ENCODE measurements at places on chromosomes 2 and 18.
A peak's percentile ranks its signal among the peaks of the same experiment; 100 is the strongest.

DNA sequence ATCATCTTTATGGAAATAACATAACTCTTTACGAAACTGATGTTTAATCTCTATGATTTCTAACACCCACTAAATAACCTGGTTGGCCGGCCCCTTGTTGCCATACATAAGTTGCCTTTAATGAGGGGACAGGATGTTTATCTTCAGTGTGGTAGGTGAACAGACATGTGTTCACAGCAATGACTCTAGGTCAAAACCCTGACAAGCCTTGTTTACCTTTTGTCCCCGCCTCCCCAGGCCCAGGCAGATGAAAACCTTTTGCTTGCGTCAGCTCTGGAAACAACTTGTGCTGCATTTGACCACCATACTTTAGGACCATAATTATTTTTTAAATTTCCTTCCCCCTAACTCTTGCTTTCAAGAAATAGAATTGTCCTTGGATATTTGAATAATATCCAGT, 2.9 kb upstream of the DSG4 start:
- no peak overlapping the region for H3K27ac ChIP-seq
- no peaks in the 10 kb centered on the region for H3K27me3 ChIP-seq
- no peak overlapping the region for H3K4me3 ChIP-seq
- no peak for DNase-seq

DNA sequence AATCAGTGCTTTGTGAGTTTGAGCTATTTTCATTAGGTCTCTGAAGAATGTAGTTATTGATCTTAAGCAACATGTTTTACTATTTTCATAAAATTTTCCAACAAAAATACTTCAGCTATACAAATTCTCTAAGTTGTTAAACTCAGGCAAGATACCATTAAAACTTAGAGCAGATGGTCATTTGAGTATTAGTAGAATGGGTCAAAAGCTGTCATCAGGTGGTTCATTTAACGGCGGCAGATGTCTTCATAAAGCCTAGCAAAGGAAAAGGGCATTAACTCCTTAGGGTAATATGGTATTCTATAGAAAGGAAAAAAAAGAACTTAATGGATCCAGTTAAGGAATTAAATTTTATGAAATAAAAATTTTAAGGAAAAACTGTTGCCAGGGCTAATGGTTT, 19.2 kb downstream of the MIB1 start:
- no peak overlapping the region for H3K4me3 ChIP-seq
- no peak for DNase-seq
- H3K4me1 ChIP-seq, result no peaks in the 10 kb centered on the region
- H3K27ac ChIP-seq, result no peak overlapping the region
- no peaks in the 10 kb centered on the region for H3K27me3 ChIP-seq
- no peaks in the 10 kb centered on the region for H3K36me3 ChIP-seq

DNA sequence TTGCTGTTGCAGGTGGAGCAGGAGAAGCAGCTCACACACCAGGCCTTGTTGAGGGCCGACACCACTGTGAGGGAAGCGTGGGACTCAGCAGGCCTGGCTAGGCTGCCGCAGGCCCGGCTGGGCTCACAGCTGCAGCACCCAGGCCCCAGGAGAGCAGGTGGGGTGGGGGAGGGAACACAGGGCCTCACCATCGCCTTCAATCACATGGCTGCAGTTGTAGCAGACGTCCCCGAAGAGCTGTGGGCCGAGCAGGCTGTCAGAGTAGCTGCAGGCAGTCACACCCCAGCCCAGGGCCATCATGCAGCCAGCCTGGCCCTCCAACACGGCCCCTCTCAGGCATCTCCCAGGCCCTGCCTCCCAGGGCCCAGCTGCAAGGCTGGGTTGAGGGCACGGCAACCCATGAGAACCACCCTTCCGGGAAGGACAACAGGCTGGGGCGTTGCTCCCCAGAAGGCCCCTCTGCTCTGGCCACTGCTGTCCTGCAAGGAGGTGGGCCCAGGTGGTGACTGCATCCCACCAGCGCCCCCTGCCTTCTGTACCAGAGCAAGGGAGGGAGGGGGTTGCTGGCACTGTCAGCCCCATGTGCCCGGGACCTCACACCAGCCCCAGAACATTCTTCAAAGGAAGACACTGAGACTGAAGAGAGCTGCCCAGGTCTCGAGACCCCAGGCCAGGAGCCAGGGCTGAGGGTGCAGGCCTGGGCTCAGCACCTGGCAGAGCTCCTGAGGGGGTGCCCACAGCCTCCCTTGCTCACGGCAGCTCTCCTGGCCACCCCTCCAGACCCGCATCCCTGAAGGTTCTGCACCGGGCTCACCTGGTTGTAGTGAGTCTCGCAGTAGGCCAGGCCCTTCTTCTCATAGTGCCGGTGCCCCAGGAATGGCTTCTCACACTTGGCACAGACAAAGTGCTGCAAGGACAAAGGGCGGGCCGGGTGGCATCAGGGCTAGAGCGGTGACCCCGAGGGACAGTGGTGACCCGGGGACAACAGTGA, 5.6 kb upstream of the GPR17 start:
- DNase-seq, result no peak
- peak overlapping the region; percentile 51 for H3K4me3 ChIP-seq
- H3K27ac ChIP-seq, result peak overlapping the region; percentile 70

DNA sequence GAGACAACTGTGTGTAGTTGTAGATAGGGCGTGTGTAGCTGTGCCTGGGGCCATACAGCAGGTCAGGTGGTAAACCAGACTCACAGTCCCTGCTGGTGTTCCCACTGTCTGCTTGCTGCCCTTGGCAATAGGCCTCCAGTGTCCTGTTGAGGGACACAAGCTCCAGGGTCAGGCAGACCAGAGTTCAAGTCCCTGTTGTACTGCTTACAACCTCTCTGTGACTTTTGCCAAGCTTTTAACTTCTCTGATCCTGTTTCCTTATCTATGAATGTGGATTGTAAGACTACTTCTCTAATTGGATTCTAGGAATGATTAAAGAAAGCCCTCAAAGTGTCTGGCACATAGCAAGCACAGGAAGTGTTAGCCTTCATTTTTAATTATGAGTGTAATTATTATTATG, 68.6 kb downstream of the MERTK start:
- H3K36me3 ChIP-seq, result no peaks in the 10 kb centered on the region
- no peak overlapping the region for H3K4me3 ChIP-seq
- DNase-seq, result no peak
- H3K4me1 ChIP-seq, result no peaks in the 10 kb centered on the region
- no peak overlapping the region for H3K27ac ChIP-seq
